Stimulated activated CD4-positive, alpha-beta T cell treated with anti-CD3 and anti-CD28 coated beads, Interleukin-1b, Interleukin-23, amount 100 ng/mL, for 1 hour (primary cell): ENCODE measurements at places on chromosomes 4 and X.

DNA sequence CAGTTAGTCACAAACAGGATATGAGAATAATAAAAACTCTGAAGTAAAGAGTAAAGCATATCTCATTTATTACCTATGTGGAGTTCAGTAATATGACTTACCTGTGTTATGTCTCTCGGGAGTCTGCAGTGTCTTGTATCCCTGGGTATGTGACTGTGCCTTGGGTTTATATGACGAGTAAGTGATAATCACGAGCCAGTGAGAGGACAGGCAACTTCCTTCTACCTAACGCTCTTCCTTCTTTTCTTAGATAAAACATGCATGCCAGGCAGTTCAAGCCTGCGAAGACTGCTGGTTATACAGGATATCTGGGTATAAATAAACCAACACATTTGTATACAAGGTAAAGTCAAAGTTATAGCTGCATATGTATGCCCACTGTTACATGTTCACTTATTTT, at the start of gene HPGDS:
Gene HPGDS (minus strand): TSS at position 143 of the 400 bp plus-strand sequence. CDS start 8,207 bp downstream, outside the sequence.
- DNase-seq = no peak

GRCh38 chr4:1246901-1247863, 1.7 kb downstream of the CTBP1 start:
- no peak for DNase-seq

- DNase-seq = no peak
Observed at GRCh38 chr4:6517171-6517570, 44.8 kb upstream of the PPP2R2C start.

DNA sequence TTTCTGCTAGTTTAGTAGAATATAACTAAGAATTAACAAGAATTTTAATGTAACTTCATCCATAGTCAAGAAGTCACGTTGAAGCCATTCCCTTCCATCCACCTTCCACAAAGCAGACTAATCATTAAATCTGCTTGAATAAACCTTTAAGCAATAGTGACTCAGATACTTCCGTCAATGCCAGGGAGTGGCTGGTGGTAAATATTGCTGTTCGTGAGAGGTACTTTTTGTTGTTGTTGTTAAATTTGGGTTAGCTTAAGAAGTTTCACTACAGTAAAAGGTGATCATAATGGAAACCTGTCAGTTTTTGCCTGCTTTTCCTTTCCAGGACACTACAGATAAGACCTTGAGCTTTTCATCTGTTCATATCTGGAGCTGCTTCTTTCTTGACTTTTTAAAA, 316.3 kb downstream of the TMA16 start:
- no peak for DNase-seq

DNA sequence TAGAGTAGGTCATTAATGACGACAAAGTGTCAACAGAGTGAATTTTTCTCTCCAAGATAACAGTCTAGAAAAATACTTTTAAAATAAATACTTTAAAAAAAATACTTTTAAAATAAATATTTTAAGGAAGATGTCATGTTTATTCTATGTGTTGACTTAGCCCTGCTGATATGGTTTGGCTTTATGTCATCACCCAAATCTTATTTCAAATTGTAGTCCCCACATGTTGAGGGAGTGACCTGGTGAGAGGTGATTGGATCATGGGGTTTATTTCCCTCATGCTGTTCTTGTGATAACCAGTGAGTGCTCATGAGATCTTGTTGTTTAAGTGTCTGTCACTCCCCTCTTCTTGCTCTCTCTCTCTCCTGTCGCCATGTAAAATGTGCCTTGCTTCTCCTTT, 754.9 kb upstream of the SLIT2 start:
- DNase-seq = no peak

DNA sequence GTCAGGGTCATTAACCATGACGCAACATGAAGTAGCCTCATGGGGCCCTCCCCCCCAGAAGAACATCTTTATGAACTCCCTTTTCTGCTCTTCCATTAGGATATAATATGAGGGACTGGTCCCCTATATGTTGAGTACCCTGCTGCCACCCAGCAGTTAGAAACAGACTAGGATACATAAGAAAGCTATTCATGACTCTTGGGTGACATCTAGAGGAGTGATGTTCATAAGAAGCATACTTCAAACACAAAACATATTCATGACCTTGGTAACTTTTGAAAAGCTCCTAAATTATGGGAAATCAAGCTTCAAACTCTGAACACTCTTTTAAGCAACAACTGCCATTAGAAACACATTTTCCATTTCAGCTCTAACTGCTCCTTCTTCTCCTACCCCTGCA, 155.2 kb upstream of the SPIN4 start:
- DNase-seq = no peak

DNA sequence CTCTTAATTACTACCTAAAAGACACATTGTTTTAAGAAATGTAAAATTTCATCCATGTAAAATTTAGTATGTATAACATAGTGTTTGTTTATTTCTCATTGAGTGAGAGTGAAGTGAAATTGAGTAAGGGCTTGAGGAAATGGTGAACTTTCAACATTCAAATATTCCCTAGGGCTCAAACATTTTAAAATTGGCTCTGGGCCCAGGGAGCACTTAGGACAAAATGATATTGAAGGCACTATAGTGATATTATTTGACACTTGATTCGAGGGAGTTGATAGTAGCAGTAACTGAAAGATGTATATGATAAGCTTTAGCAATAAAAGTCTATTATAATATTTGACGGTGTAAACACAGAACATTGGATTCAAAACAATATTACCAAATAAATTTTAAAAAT, 1244.0 kb upstream of the TENM3 start:
- DNase-seq = no peak
